ENCODE measurements at places on chromosomes 2 and 18.
A peak's percentile ranks its signal among the peaks of the same experiment; 100 is the strongest.

- no peak for DNase-seq
Observed at GRCh38 chr2:2738684-2739083, 407.6 kb upstream of the MYT1L start.

GRCh38 chr2:206783718-206784117 lies 18.3 kb downstream of the FASTKD2 start:
- no peak for DNase-seq

GRCh38 chr18:12048010-12048826 lies 45.4 kb upstream of the ANKRD62 start:
- DNase-seq: no peak

DNA sequence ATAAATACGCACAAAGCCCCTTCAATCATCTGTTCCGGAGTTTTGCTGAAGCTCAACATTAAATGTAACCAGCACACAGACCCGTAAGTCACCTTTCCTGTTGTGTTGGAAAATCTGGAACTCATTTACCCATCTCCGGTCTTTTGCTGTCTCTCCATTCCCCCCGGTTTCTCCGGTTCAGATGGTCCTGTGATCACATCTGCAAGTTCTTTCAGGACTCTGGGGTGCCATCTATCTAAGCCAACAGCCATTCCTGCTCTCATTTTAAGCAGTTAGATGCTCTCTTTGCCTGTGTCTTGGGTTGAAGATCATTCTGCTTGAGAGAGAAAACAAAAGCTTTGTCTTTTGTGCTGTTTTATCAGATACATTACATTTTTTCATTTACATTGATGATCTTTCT lies 91.7 kb upstream of the TGIF1 start:
- DNase-seq: no peak

GRCh38 chr2:101710471-101711318 lies 13.2 kb downstream of the MAP4K4 start:
- no peak for DNase-seq

DNA sequence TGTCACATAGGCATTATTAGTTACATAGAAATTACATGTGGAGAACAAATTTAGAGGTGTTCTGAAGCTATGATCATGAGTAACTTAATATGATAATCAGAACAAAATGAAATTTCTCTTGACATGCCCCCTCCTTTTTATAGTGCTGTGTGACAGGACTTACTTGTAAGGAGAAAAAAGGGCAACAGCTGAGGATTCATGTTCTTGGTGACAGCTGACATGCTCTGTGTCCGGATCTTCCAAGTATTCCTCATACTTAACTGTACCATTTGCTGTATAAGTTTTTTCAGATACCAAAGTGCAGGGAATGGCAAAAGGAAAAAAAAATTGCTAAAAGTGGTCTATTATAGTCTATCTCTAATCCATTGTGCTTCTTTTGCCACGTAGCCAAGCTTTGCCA lies 3.5 kb upstream of the MYL1 start:
- DNase-seq: no peak

DNA sequence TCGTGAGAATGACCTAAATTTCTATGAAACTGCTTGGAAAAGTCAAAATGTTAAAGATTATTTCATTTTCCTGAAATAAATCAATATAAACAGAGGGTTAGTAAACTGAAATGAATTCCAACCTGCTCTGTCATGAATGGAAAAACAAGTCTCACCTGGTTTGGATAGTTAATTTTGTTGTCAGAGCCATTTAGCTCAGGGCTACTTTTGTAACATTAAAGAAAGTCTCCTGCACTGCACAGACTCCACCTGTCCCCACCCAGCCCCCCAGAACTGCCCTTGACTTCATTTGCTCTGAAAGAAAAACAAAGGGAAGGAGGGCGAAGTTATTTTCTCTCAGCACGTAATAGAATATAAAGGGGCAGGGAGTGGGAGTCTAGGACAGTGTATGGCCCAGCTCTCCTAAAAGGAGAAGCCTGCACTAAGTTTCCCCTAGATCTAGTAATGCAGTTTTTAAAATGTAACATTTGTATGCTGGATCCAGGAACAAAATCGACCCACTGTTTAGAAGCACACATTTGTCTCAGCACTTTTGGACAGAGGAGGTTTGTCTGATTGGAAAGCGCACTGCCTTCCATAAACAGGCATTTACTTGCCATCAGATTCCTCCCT lies 54.2 kb upstream of the ACSL3 start:
- no peak for DNase-seq

- DNase-seq: peak; percentile 92
Observed at GRCh38 chr2:217835931-217836891, 166.6 kb downstream of the TNS1 start.

DNA sequence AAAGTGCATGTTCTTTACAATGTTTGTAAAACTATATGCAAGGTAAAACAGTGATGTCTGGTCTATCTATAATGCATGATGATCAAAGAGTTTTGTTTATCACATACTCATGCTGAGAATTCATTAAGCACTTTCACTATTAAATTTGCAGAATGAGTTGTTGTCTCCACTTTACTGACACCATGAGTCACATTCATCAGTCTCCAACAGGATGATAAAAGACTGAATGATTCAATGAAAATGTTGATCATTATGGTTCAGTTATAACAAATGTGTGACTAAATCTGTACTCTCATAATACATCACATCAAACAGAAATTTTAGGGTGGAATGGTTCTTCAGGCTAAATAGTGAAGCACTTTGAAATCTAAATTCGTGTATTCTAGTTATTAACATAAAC lies 129.0 kb downstream of the ERBB4 start:
- no peak for DNase-seq

- DNase-seq: no peak
Observed at GRCh38 chr2:7835693-7836680, 845.9 kb upstream of the ID2 start.

- DNase-seq: peak; percentile 70
Observed at GRCh38 chr18:55510809-55511208, 77.2 kb downstream of the TCF4 start.

- peak; percentile 36 for DNase-seq
Observed at GRCh38 chr18:621291-622043, 24.7 kb downstream of the CLUL1 start.

- DNase-seq: no peak
Observed at GRCh38 chr2:188243381-188243780, 48.3 kb upstream of the GULP1 start.

DNA sequence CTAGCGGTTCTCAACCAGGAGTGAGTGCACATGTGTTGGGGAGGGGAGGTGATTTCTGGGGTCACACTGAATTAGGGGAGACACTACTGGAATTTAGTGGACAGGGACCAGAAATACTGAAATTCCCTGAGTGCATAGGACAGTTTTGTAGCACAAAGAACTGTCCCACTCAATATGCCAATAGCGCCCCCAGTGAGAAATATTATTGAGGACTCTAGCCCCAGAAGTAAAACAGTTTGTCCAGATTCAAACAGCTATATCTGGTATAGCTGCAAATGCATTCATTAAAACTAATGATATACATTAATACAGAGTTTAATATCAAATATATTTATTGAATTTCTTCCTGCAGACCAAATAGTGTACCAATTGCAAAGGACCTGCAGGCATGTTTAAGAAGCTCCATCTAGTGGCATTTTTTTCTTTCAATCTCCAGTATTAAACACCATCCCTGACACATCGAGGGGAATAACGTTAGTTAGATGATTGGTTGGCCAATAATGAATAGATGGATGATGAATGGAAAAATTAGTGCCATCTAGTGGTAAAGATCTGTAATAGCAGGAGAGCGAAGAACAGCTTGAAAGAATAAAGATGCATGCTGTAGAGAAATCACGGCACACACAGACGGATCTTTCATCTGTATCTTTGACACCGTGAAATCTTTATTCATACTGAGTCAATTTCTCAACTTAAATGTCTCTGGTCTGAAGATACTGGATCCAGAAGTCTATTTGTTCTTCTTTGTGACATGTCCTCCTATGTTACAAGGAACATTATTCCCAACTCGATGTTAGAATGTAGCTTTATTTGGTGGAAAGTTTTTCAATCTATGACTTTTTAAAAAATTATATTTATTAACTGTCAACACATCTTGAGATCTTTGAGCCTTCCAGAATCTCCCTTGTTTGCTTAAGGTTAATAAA lies 62.5 kb downstream of the DHRS9 start:
- peak; percentile 38 for DNase-seq

- DNase-seq: no peak
Observed at GRCh38 chr2:29039718-29040480, 34.4 kb downstream of the PCARE start.

- DNase-seq: no peak
Observed at GRCh38 chr2:24076849-24077534, 866 bp upstream of the SF3B6 start.

DNA sequence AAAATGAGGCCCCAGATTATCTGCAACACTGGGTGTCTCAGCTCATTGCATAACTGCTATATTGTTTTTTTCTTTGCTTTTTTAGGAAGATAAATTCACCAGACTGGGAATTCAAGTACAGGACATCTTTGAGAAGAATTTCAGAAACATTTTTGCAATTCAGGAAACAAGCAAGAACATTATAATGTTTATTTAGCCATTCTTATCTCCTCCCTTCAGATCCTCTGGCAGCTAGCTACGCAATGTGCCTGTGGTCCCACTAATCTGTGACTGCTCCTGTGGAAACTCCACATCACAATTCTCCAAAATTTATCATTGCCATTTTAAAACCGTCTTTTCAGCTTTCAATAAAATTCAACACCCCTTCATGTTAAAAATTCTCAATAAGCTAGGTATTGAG lies 126.8 kb downstream of the SP100 start:
- DNase-seq: no peak

DNA sequence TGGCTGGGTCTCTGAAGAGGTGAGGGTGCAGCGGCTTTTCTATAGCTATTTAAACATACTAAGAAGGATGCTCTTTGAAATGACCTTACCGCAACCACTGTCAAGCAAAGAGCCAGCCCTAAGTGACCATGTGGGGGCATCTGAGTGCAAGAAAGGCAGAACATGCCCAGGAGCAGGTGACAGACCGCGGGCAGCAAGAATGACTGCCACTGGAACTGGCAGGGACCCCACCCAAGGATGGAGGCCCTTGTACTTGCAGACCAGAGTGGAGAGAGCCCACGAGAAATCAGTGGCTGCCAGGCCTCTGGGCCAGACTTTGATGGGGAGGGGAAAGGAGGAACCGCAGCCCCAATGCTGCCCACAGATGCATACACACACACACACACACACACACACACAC lies 33.1 kb downstream of the DNMT3A start:
- DNase-seq: no peak

GRCh38 chr2:182973441-182974352 lies 64.6 kb downstream of the NCKAP1 start:
- no peak for DNase-seq

- DNase-seq: no peak
Observed at GRCh38 chr2:111712940-111713515, 171.0 kb downstream of the ANAPC1 start.

- DNase-seq: peak; percentile 49
Observed at GRCh38 chr18:61606759-61607158, 273.5 kb downstream of the CDH20 start.

DNA sequence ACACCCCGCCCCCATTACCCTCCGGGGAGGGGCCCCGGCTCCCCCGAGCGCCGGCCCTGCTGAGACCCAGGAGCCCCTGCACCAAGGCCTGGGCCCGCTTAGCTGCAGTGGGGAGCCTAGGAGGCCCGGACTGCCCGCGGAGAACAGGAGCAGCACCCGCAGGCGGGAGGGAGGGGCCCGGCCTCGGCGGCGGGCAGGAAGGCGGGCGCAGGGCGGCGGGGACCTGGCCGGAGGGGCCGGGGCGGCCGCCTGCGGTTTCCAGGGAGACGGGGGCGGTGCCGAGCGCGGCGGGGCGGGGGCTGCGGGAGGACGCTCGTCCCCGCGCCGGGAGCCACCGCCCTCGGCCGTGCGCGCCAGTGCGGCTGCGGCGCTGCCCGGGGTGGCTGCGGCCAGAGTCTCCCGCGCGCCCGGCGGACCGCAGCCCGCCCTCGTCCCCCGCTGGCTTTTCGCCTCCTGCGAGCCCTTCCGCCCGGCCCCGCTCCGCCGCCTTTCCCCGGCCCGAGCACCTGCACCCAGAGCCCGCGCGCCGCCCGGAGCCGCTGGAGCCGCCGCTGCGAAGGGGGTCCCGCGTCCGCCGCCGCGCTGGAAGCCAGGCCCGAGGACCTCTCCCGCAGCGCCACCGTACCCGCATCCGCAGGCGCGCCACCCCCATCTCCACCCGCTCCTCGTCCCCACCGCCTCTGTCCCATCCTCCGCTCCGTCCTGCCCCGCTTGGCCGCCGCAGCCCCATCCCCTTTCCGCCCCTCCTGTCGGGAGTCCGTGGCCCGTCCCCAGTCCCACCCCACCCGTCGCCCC lies 17.2 kb downstream of the GPC1 start:
- DNase-seq: peak; percentile 17

GRCh38 chr2:905091-905832 lies 45.4 kb upstream of the SNTG2 start:
- DNase-seq: no peak

DNA sequence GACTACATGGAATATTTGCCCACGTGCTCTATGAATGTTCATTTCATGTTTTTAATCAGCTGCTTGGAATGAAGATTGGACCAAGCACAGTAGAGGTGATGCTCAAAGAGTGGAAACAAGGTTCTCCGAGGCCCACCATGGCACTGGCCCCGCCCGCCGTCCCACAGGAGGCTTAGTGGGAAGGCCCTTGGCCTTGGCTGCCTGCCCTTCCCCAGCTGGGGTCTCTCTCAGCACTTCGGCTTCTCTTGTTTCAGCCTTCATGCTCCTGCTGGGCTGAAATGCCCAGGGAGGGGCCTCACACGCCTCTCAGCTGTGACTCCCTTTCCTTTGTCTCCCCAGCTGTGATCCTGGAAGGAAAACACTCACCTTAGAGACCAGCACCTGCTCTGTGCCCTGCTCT lies 833.2 kb downstream of the GALR1 start:
- no peak for DNase-seq

DNA sequence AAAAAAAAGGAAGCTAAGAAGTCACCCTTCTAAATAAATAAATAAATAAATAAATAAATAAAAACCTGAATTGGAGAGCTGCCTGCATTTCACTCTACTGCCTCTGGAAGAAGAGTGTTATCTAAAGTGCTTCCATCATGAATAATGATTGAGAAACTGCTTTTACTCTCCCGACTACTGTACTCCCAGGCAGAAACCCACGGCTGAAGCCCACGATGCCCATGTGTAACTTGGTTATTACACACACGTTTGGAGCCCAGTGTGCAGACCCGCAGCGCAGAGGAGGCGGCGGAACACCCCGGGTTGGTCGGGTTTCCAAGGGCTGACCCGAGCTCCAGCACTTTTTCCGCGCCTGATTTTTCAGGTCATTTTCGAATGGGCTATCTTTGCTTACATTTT lies 697 bp upstream of the SPATS2L start:
- DNase-seq: no peak

DNA sequence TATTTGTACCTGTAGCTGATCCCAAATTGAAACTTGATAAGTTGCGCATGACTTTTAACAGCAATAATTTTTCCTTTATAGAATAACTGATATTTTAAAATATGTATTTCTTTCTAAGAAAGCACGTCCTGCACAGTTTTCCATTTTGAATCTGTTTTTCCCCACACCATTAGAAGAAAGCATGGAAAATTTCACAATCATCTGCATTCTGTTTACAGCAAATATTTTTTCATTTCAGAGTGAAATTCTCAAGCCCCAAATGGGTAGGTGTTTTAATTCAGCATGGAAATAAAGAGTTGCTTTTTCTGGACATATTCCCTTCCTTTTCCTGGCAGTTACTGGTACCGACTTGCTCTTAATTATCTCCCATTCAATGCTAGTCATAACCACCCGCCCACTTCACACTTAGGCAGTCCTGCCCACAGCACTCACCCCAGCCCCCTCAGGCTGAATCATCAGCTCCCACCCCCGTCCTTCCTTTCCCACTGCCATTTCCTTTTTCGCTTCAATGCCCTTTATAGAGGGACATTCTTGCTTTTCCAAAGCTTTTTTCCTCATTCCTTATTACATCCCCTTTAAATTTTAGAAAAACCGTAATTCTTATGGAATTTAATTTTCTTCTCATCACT lies 89.2 kb upstream of the GLS start:
- peak; percentile 50 for DNase-seq
